ENCODE measurements at places on chromosomes 7 and 10.

DNA sequence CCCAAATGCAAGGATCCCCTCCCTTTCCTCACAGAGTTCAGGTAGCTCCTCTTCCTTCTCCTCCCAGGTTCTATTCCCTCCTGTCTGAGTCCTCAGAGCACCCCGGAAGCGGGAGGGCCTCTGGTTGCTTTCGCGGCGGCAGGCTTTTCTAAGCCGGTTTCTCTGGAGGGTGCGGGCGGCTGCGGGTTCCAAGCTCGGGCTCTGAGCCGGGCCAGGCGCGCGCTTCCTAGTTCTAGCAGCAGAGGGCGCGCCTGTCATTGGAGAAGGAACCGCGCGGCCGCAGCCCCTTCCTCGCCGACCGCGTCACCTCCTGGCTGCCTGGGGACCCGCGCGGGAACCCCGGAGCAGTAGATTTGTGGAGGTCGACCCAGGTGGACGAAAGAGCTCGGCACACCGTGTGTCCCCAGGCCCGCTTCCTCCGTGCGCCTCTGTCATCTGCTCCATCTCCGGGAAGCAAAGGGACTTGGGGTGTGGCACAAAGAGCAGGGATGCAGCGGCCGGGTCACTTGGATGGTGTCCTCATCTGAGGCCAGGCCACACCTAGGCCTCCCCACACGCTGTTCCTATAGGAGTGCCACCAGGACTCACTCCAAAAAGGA lies 389.0 kb upstream of the PODXL start:
- peak; percentile 51 for DNase-seq

GRCh38 chr7:20312562-20312961 lies 18.1 kb upstream of the ITGB8 start:
- DNase-seq = no peak

DNA sequence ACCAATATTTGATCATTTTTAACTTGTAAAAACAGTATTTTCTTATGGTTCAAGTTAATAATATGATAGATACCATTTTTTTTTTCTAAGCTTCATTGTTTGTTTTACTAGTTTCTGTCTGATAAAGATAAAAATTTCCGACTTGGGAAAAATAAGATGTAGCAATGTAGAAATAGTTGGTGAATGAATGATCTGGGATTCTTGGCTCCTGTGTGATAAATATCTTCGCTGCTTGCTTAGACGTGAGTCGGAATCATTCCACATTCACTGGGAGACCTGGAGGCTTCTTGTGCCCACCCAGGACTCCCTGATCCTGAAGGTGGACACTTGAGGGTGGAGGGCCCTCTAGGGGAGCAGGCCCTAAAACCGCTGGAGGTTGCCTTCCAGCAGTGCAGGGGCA lies 47.9 kb downstream of the EXOC4 start:
- no peak for DNase-seq

- DNase-seq = no peak
Observed at GRCh38 chr7:54546081-54546985, 4.2 kb downstream of the VSTM2A start.

GRCh38 chr7:96440328-96440727 lies 118.4 kb upstream of the SLC25A13 start:
- no peak for DNase-seq

DNA sequence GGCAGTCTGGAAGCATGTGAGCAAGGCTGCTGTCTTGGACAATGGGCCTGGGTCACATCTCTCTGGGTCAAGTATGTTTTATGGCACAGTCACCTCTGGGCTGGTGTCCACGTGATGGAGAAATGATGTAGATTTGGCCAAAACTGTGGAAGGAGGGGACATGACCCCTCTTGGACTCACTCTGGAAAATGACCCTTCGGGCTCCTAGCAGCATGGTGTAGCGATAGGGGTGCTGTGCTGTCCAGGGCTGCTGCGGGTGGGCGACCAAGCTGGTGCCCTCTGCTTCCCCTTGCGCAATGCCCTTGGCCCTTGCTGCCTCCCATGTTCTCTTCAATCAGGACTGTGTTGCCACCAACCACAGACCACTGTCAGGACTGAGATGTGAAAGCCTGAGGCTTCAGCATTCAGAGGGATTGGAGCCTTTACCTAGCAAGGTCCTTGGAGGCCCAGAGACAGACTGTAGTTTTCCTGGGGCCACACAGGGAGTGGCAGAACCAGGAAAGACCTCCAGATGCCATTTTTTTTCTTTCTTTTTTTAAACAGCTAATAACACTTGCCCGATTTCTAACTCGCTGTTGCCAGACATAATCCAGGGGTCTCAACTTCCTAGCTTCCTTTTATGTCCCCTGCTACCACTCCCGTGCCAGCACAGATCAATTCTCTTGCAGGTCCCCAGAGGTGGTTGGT lies 6.1 kb downstream of the CYP26A1 start:
- DNase-seq = no peak

DNA sequence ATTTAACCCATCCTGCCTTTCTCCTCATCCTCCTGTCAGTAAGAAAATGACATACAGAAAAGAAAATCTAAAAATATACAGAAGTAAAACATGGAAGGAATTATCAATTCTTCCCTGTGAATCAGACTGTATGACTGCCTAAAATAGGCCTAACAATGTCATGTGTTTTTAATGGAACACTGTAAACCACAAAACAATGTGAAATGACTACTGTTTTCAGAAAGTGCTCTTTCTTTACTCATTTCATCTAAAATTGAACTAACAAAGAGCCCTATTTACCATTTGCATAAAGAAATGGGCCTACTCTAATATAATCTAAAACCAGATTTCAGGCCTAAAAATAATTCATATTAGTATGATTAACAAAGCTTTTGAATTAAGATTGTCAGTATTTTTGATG lies 35.7 kb downstream of the SEMA3E start:
- no peak for DNase-seq

GRCh38 chr10:71067098-71067740 lies 145.2 kb upstream of the UNC5B start:
- DNase-seq = no peak

DNA sequence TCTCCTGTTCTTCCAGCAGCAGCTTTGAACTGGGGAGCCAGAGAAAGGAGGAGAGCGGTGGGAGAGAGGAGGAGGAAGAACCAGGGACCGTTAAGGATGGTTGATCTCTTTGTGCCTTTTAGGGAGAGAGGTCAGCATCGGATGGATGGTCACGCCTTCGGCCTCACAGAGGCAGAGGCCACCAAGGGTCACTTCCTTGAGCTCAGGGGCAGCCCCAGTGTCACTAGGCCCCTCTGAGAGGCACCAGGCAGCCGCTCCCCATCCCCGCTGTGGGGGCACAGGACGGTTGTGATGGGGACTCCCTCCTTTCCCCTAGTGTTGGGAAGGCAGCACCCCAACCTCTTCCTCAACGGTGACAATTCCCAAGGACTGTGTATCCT lies 121.4 kb downstream of the DNAJB6 start:
- DNase-seq = no peak

DNA sequence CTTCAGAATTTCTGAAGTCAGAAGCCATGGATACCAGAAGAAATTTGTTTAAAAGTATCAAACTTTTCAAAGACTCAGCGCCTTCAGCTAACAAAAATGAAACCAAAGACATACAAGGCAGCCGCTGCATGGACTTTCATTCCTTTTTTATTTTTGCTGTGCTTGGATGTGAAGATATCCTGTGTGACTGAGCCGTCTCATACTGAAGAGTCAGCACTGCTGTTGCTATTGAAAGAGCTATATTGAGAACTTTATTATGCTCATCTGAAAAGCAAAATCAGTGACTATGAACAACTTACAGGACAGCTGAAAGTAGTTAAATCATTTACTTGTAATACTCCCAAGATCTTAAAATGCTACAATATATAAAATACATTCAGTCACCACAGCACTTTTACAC lies 809.2 kb downstream of the NXPH1 start:
- no peak for DNase-seq

DNA sequence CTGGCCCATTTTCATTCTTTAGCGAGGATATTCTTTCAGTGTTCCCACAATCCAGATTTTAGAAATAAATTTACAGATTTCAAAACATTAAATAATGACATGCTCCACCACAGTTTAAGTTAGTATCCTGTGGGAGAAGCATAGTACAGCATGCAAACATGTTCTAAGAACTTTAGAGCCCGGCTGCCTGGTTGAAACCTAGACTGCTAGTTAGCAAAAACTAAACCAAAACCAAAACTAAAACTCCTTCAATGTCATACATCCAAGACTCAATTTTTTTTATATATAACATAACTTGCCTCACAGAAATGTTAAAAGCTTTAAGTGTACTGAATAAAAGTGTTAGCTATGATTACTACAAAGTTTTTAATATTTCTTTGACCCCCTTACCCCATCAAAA lies 17.0 kb downstream of the TRA2A start:
- DNase-seq = no peak

DNA sequence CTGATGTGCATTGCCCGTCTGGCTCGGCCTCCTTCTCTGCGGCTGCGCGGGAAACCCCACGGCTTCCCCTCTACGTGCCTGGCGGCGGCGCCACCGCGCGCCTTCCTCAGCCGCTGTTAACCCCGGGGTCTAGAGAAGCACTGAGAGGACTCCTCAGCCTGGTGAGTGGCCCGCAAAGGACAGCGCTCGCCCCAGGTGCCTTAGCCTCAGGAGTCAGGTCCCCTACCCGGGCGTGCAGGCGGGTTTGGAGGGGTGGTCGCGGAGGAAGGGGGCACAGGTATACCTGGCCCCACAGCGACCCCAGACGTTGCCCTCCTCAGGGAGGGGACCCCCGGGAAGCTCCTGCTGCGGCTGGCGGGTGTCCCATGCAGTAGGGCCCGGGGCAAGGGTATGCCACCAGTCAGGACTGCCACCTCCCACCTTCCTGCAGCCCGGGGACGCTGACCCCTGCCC lies 51.0 kb downstream of the ARL5B start:
- DNase-seq = no peak

- peak; percentile 60 for DNase-seq
Observed at GRCh38 chr10:95793401-95794045, 37.6 kb downstream of the ENTPD1 start.

GRCh38 chr7:106126170-106126938 lies 14.2 kb upstream of the SYPL1 start:
- no peak for DNase-seq

DNA sequence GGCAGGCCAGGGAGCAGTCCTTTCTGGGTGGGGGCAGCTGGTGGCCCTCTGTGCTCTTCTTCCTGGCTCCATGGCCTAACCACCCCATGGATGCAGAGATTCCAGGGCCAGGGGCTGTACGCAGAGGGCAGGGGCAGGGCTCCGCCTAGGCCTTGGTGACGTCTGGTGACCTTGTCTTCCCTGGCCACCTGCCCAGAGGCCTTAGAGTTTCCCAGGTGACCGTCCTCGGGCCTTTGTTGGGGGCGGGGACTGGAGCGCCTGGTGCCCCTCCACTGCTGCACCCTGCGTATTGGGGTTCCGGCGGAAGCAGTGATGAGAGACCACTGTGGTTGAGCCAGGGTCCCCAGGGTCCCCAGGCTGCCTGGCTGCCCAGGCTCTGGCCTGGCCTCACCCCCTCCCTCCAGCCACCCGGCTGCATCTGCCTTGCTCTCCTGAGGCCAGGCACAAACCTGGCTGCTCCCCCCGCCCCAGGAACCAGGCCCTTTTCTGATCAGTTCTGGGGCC lies 10.3 kb downstream of the PWWP2B start:
- peak; percentile 92 for DNase-seq

DNA sequence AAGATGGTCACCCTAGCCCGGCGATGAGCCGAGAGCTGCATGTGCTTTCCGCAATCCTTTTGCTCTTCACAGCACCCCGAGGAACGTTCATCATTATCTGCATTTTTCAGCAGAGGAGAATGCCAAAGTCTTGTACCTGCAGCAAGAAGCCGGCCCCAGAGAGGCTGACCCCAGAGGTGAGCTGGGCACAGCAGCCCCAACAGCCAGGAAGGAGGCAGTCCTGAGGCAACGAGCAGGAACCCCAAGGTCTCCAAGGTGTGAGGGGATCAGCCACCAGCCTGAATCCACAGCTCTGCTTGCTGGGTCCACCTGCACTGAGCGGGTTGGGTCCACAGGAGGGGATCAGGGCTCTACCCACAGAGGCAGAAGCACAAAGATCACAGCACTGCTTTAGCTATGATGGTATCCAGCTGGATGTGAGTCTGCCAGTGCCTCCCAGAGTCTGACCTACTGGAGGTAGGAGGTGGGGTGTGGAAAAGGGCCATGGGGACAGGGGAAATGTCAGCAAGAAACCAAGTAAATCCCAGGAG lies 16.8 kb upstream of the GDF10 start:
- no peak for DNase-seq

- DNase-seq = no peak
Observed at GRCh38 chr10:33386926-33387325, 52.5 kb upstream of the NRP1 start.

GRCh38 chr10:28155726-28156125 lies 147.1 kb downstream of the MPP7 start:
- DNase-seq = no peak

DNA sequence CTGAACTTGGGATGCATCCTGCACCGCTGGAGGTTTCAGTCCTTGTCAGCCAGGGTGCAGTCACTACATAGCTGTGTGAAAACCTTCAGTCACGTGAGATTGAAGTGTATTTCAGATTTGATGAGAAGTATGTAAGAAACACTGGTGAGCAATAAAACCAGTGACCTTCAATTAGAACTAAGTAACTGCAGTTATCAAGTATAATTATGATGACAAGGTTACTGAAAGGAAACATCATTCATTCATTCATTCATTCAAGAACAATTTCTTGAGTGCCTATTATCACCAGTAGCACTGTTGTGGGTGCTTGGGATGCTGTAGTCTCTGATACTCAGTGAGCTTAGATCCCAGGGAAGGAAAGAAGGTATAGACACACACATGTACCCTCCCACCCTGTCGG lies 33.6 kb downstream of the RHEB start:
- DNase-seq = no peak

DNA sequence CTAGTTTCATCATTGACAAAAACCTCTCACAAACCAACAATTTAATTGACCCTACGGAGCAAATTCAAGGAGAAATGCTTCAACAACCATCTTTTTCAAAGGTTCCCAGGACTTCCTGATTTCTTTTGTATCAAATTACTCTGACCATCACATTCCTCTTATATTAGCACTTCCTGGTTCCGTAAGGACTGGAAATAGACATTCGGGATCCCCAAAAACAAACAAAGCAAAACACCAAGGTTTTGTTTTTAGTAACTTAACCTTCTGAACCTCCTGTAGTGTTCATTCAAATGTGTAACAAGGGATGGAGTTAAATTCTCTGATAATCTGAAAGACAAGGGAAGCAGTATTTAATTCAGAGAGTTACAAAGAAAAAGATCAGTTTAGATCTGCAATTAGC lies 387.6 kb upstream of the NRP1 start:
- no peak for DNase-seq

GRCh38 chr10:88923520-88923919 lies 29.1 kb downstream of the ACTA2 start:
- DNase-seq = no peak

- DNase-seq = no peak
Observed at GRCh38 chr7:43295429-43295828, 183.0 kb downstream of the HECW1 start.

- DNase-seq = no peak
Observed at GRCh38 chr10:71395621-71396020, 1.1 kb upstream of the CDH23 start.

- DNase-seq = no peak
Observed at GRCh38 chr10:123165445-123166072, 11.4 kb downstream of the BUB3 start.

- DNase-seq = no peak
Observed at GRCh38 chr10:122422266-122422989, 32.0 kb upstream of the ARMS2 start.
